ENCODE measurements at places on chromosomes 1 and 21.

- peak; percentile 74 for DNase-seq
These were observed 66.7 kb upstream of the VAMP3 start for GRCh38 chr1:7704214-7705047.

- no peak for DNase-seq
These were observed 10.7 kb downstream of the TUT4 start for GRCh38 chr1:52542085-52542688.

DNA sequence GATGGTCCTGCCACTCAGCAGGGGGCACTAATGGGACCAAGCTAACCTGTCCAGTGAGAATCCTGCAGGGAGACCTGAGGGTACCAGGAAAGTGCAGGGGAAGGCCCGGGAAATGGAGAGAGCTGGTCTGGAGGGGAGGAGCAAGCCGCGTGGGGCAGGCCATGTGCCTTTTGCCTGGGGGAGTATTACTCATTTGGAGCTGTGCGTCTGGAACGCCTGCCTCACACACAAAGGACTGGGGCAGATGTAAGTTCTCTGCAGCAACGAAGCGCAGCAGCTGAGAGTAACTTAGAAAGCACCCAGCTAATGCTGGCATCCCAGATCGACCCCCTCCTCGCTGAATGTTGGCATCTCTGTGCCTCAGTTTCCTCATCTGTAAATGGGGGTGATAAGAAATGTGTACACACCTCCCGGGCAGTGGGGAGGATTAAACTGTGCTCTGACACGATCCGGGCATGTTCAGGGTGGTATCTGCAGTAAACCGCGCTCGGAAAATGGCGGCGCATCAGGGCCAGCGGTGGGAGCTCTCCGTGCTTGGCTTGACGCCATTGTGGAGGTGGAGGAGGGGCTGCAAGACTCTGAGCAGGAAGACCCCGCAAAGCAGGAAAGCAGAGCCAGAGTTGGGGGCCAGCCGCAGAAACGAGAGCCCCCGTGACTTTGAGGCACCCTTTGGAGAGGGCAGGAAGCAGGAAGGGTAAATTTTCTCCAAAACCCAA lies 212.5 kb downstream of the NPHP4 start:
- DNase-seq: no peak

- DNase-seq: no peak
These were observed 227.9 kb downstream of the KCNH1 start for GRCh38 chr1:210905944-210906453.

GRCh38 chr21:46347791-46348381 lies 23.9 kb downstream of the PCNT start:
- no peak for DNase-seq

- DNase-seq: no peak
These were observed 4.5 kb downstream of the LCE2D start for GRCh38 chr1:152667648-152668047.

GRCh38 chr1:209485751-209486150 lies 97.8 kb upstream of the CAMK1G start:
- DNase-seq: no peak

- no peak for DNase-seq
These were observed 99.7 kb downstream of the NMNAT2 start for GRCh38 chr1:183318433-183318832.

DNA sequence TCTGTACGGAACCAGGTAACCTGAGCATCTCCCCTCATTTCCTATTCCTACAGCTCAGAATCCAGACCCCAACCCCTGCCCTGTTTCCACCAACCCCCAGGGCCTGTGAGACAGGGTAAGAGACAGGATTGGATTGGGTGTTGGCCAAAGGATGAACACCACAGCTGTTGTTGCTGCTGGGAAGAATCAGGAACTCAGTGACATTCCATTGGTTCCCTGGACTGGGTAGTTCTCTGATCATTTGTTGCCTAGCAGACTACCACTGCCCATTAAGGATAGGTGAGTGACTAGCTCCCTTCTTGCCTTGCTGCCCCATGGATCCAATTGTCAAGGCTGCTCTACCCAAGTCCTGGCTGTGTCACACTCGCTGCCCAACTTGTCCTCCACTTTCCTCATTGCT lies 10.0 kb downstream of the NCSTN start:
- DNase-seq: no peak

GRCh38 chr1:203795441-203796235 lies at the start of the genes ZBED6 and ZC3H11A:
TSS of gene ZBED6 (plus strand) at chr1:203795623. CDS start at chr1:203797523, 1,900 bp downstream.
TSS of gene ZC3H11A (plus strand) at chr1:203795623. CDS start at chr1:203817071, 21,448 bp downstream.
- peak; percentile 99 for DNase-seq

DNA sequence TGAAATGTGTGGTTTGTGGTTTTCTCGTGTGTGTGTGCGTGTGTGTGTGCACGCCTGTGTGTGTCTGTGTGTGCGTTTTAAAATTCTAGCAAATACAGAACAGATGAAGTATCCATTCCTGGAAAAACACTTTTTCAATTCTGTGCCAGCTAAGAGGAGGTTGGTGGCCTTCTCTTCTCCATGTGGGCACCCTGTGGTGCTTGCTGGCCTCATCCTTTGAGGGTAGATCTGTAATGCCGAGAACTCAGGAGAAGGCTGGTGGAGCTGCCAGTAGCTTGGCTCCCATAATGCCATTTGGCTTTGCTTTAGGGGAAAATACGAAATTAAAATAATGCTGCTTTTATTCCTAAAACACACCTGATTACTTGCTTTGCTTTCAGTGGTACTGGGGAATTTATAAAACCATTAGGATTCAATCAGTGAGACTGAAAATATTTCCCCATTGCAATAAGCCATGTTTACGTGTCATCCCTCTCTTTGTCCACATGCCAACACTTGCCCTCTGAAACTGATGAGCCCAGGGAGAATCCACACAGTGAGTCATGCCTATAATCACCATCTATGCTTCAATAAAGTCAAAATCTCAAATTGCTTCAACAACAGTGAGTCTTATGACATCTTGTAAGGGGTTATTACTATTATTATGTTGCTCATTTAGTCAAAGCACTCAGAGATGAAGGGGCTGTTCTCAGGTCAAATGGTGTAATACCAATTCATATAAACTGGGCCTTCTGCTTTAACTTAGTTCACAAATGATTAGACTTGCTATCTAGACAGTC lies 39.2 kb downstream of the ABCA4 start:
- no peak for DNase-seq

- DNase-seq: no peak
These were observed 53.9 kb downstream of the CASQ2 start for GRCh38 chr1:115714572-115715141.

- DNase-seq: peak; percentile 47
These were observed 10.8 kb downstream of the INAVA start for GRCh38 chr1:200905411-200906052.

- DNase-seq: no peak
These were observed 14.0 kb upstream of the ALX3 start for GRCh38 chr1:110084227-110085078.

GRCh38 chr1:222798975-222799374 lies 15.9 kb upstream of the DISP1 start:
- no peak for DNase-seq

GRCh38 chr21:43982489-43983078 lies 29.5 kb upstream of the TRAPPC10 start:
- no peak for DNase-seq

DNA sequence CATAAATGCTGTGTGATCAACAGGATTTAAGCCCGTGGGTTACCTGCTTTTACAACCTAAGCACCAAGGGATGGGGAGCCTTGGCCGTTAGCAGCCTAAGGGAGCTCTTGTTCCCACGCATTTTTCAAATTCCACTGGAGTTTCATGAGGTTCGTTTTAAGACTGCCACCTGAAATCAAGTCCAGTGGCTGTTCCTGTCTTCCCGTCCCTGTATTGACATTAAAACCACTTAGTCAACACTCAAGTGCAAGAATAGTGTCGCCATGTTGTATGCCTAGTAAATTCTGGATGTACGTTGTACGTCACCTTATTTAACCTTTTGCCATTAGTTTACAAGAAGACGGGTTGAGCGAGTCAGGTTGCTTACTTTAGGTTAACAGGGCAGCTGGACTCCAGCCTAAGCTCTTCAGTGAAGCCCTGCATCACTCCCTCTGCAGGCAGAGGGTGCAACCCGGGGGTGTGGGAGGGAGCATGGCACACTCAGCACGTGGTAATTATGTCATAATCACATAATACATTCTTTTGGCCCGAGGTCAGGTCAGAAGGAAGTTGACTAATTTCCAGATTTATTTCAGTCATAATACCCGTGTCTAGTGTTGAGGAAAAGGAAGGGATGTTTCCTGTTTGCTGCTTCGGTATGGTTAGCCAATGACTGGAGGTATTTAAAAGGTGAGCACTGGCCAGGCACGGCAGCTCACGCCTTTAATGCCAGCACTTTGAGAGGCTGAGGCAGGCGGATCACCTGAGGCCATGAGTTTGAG lies 42.5 kb downstream of the CNST start:
- DNase-seq: no peak

DNA sequence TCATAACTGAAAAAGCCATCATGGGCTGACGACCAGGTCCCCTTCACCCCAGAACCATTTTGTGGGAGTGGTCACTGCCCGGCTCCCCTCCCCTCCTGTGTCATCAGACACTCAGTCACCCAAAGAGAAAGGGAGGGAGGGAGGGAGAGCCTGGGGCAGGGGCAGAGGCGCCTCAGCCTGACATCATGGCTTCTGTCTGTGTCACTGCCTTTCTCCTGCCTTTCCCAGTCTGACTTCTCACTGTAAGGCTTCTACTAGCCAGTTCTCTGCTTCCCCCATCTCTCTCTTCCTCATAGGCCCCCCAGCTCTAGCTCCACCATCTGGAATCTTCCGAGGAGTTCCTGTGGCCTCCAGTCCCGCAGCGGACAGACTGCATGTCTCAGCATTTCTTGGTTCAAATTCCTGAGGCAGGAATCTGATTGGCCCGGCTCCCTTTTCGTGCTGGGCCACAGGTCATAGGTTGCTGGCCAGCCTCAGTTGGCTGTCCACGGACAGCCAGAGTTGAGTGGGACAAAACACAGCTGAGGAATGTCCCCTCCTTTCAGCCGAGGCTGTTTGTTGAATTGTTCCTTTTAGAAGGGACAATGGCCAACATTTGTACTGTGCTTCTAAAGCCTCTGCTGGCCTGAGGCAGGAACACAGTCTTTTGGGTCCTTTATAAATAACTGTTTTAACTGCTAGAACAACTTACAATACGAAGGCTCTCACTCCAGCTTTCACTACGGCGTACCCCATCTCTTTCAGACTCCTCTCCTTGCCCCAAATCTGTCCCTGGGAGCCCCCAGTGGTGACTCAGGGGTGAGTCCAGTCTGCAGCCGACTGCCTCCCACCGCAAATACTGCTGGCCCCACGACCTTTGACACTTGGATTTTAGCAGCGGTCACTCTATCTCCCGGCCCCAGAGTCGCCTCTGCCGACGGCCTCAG lies 18.7 kb upstream of the KANK4 start:
- DNase-seq: no peak

GRCh38 chr1:198605406-198605805 lies 33.4 kb upstream of the PTPRC start:
- no peak for DNase-seq

DNA sequence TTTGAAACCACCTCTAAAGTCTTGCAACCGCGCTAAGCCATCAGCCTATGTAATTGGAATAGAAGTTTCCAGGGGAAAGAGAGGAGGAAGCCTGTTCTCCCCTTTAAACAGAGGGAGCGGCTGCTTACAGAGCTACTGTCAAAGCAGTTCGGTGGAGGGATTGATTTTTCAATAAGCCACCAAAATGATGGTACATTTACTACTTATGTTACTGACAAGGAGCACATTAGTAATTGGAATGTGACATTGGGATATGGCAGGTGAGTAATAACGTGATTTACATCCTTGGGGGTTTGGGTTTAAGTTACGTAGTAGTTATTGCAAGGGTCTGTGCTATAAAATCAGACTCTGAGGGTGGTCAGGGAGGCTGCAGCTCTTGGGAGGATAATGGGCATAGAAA lies 257.3 kb downstream of the KAZN start:
- no peak for DNase-seq

DNA sequence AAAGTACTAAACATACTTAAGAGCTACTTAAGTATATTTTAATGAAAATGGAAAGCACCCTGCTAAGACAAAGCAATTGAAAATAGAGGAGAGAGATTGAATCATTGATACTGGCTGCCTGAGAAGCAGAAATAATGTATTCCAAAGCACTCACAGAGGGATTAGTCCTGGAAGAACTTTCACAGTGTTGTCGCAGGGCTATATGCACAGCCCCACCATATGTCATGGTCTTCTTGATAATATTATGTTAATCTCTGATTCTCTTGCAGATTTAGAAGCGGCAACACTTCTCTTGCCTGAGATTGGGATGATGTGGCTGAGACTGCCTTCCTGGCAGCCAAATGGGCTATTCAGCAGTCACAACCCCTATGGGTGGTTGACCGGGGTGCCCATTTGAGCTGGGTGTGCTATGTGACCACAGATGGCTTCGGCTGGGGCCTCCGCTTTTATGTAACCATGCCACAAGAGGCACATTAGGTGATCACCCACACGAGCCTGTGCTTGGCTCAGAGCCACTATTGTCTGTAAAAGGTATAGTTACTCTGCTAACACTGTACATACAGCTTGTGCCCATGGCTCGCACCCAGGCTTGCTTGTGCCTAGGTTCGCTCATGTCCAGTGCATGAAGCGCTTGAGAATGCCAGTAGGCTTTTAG lies 152.2 kb upstream of the SGIP1 start:
- no peak for DNase-seq

- no peak for DNase-seq
These were observed 6.3 kb downstream of the MORN1 start for GRCh38 chr1:2384941-2385481.

DNA sequence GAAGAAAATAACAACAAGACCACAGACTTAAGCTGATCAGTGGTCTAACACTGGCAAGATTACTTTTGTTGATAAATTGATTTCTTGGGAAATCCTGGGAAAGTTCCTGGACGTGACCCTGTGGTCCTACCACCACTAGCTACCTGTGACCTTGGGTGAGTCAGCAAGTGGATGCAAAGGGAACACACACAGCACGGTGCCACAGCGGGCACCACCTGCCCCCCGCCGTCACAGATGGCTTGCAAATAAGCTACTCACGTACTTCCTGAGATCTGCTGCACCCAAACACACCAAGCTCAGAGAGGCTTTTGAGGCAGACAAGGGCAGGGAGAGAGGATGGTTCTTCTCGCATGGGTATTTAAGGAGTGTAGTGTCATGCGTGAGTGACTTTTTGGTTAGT lies 12.7 kb downstream of the CFAP298 start:
- no peak for DNase-seq

DNA sequence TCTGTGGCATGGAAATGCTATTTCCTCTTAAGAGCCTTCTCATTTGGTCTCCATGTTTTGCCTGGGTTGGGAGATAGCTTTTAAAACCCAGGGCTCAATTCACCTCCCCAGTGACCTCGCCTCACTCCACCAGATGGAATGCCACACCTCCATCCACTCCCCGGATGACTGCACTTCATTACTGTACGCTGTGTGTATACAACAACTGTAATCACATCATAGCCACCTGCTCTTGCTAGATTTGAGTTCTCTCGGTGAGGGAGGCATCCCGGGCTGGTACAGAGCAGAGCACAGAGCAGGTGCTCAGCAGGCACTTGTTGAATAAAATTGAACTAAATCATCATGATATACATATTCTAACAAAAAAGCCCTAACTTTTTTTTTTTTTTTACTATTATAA lies 26.0 kb downstream of the SDE2 start:
- DNase-seq: no peak
